H9 (cell line): ENCODE measurements at places on chromosomes 5 and 9.

- H3K27ac ChIP-seq, result no peak overlapping the region
- H3K4me1 ChIP-seq, result peaks cover 13% of the 10 kb centered on the region
- no peaks in the 10 kb centered on the region for H3K27me3 ChIP-seq
- DNase-seq, result no peak
Measured at GRCh38 chr5:14187157-14187556, 44.0 kb downstream of the TRIO start.

- no peak overlapping the region for H3K4me3 ChIP-seq
- no peak overlapping the region for H3K27ac ChIP-seq
- H3K36me3 ChIP-seq, result peaks cover 17% of the 10 kb centered on the region
- no peak for DNase-seq
Measured at GRCh38 chr5:53712327-53712726, 151.9 kb downstream of the NDUFS4 start.

DNA sequence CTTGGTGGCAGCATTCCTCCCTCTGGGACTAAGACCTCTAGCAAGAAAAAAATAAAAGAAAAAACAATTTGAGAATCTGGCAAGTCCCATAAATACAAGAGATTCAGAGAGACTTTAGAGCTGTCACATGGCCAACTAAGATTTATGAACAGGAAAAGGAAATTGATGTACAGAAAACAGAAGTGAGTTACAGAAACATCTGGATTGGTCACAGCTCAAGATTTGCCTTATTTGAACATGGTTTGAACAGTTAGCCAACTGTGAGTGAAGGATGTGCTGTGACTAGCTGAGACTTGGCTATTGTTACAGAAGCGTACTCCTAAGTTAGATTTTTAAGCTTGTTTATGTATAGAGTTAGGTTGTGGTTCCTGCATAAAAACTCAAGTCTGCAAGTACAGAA, 340.2 kb downstream of the SLCO4C1 start:
- no peak overlapping the region for H3K4me3 ChIP-seq
- no peaks in the 10 kb centered on the region for H3K36me3 ChIP-seq
- H3K4me1 ChIP-seq, result no peaks in the 10 kb centered on the region
- no peak overlapping the region for H3K27ac ChIP-seq

GRCh38 chr5:57435701-57436134, 46.9 kb downstream of the ACTBL2 start:
- no peaks in the 10 kb centered on the region for H3K36me3 ChIP-seq
- no peaks in the 10 kb centered on the region for H3K27me3 ChIP-seq
- DNase-seq, result no peak
- no peaks in the 10 kb centered on the region for H3K4me1 ChIP-seq
- H3K27ac ChIP-seq, result no peak overlapping the region

GRCh38 chr5:108141676-108142075, 240.2 kb downstream of the FBXL17 start:
- no peaks in the 10 kb centered on the region for H3K27me3 ChIP-seq
- H3K36me3 ChIP-seq, result no peaks in the 10 kb centered on the region
- no peak overlapping the region for H3K27ac ChIP-seq
- H3K4me1 ChIP-seq, result no peaks in the 10 kb centered on the region
